Hippocampal formation (tissue), 2 donors: ENCODE measurements at places on chromosomes 1 and 21.

DNA sequence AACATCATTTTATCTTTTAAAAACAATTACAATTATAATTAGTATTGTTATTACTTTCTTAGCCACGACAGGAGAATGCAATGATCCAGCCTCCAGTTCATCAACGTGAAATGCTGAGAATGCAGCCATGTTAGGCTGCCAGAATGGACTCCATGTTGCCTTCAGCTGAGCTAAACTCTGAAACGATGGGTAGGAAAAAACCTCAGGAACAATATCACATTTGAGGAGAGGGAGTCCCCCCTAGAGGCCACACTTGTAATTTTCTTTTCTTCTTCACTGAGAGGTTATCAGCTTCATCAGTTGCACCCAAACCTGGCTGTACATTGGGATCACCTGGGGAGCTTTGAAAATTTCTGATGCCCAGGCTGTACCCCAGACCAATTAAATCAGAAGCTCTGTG, 34.6 kb upstream of the DNAH14 start:
- DNase-seq = no peak

DNA sequence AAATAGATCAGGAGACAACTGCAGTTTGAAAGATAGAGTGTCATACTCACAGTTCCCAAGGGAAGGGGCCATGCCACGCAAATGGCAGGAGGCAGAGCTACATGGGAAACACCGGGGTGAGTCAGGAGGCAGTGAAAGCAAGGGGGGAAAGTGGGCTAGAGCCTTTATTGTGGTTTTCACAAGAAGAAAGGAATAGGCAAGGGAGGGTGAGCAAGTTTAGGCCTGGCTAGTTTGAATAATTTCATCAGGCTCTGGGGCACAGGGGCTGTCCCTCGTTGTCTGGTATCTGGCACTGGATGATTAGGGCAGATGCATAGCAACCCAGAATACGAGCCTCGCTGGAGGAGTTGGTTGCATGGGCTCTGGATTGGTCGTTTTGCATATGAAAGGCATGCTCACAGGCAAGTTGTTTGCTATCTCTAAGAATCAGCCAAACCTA, 17.0 kb upstream of the ITLN2 start:
- DNase-seq = no peak

GRCh38 chr1:81780705-81781454, 19.9 kb upstream of the ADGRL2 start:
- no peak for DNase-seq

DNA sequence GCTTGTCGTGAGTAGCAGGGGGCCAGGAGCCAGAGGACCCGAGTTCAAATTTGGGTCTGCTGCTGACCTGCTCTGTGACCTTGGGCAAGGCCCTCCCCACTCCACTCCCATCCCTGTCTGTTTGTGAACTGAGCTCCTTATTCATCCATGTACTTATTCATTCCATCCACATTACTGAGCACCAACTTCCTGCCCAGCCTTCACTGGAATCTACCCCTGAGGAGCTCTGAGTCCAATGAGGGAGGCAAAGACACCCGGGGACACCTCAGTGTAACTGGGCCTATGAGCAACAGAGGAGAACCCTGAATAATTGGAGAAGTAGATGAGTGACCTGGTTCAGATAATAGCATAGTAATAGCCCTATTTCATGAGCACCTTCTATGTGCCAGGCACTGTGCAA, 8.9 kb downstream of the BSND start:
- DNase-seq = no peak

GRCh38 chr1:241495741-241496140, 23.8 kb downstream of the FH start:
- no peak for DNase-seq
